Activated gamma-delta T cell (primary cell): ENCODE measurements at places on chromosomes 6 and 20.

GRCh38 chr6:77341058-77341986 lies 122.0 kb downstream of the HTR1B start:
- no peak for DNase-seq

- DNase-seq, result no peak
Measured at GRCh38 chr6:18390476-18390875, 3.3 kb downstream of the RNF144B start.

GRCh38 chr6:40440053-40440452 lies 147.1 kb downstream of the LRFN2 start:
- DNase-seq, result no peak

- DNase-seq, result no peak
Measured at GRCh38 chr20:34754611-34755010, 50.5 kb downstream of the TP53INP2 start.

- DNase-seq, result no peak
Measured at GRCh38 chr20:19928328-19929011, 88.7 kb upstream of the NAA20 start.

- no peak for DNase-seq
Measured at GRCh38 chr20:555976-556385, 12.4 kb upstream of the CSNK2A1 start.

GRCh38 chr6:30963641-30964040 lies 19.9 kb upstream of the MUC21 start:
- DNase-seq, result no peak

- DNase-seq, result no peak
Measured at GRCh38 chr20:47231382-47232039, 125.0 kb downstream of the ZMYND8 start.

DNA sequence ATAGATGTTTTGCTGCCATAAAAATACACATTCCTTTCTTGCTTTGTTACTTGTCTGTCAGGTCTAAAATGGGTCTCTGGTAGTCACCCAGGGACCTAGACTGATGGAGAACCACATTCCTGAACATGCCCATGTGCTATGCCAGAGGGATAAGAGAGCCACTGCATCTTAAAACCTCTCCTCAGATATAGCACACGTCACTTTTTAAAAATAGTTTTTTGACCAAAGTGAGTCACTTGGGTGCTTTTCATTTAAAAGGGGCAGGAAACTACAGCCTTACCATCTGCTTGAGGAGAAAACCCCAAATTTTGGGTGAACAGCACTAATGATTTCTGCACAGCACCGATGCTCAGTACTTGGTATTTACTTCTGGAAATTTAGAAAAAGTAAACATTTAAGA lies 197.8 kb downstream of the OGFRL1 start:
- no peak for DNase-seq

DNA sequence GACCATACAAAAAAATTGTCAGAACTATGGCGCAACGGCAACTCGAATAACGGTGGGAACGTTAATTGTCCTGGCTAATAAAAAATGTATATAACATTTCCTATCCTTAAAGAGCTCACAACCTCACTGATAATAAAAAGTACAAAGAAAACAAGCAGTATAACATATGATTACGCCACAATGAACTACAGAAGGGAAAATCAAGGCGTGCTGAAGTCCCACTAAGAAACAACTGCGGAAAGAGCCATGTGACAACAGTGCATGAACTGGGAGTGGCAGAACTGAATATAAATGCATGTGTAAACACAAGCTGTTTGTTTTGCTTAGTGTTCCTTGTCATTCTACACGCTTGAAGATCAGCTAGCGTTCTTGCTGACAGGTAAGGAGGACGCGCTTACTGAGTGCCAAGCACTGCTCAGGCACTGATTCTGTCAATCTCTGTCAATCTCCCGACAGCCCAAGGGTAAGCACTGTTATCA lies 466 bp upstream of the PSMB1 start:
- DNase-seq, result no peak

DNA sequence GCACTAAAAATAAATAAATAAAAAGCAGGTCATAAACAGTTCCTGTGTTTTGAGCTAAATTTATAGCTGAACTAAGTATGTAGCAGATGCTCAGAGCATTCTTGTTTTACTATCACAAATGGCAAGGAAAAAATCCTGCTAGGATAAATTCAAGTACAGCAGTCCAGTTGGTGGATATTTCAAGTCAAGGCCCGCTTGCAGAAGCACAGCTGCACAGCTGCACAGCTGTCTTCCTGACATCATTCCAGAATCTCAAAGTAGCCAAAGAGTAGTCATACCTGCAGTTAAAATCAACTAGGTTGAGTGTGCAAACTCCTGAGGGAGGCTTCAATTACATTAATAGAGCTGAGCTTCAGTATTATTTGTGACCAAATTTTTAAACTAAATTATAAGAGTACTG lies 297.7 kb upstream of the MANEA start:
- DNase-seq, result no peak

DNA sequence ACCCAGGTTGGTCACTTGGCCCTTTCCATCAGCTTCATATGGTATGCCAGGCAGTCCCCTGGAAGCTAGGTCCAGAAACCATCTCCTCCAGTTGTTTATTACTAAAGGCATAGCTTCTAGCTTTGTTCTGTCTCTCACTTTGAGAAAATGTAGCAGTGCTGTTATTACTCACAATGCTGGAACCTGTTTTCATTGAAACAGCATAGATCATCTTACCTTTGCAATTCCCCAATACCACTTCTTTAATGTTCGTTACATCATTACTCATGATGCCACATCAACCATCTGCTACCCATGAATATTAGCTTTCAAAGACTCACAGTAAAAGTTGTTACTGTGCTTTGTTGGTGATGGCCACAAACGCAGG lies 88.3 kb downstream of the ADAT2 start:
- DNase-seq, result no peak

- DNase-seq, result no peak
Measured at GRCh38 chr6:46815130-46815529, 21.9 kb downstream of the MEP1A start.

DNA sequence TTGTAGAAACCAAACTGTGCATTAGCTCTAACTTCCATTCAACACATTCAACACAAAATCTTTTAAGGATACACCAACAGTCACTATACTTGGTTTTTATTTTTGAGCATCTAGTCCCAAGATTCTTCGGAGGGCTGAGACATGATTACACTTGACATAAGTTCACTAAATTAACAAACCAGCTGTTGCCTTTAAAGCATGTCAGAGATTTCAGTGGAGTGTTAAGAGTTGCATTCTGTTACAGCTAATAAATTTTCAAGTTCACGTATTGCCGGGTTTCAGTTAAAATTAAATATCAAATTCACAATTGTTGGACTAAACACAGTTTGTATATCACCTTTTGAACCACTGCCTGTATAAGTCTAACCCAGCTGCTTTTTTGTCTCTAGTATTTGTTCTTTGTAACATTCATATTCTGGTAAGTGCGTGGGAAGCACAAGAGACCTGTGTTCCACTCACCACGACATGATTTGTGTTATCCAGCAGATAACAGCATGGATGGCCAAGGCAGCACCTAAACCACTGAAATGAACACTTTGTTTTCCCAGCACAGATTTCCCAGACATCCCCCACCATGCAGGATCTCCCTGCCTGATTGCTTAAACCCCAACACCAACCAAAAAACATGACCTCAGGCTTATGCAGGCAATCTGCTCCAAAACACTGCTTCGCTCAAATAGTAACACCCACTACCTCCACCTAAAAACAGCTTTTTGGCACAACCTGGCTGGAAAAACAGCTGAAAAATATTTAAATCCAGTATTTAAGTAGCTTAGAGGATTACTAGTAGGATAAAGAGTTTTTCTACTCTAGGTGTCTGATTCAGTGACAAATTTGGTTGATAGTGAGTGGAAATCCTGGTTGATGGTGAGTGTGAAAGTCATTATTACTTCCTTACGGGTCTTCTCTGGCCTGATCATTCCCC lies 286.5 kb upstream of the NT5E start:
- DNase-seq, result no peak

- DNase-seq, result no peak
Measured at GRCh38 chr20:46286382-46286781, 21.9 kb downstream of the CDH22 start.

GRCh38 chr20:914727-915498 lies 1.2 kb downstream of the ANGPT4 start:
- DNase-seq, result no peak

- DNase-seq, result no peak
Measured at GRCh38 chr6:134061440-134061839, 9.0 kb upstream of the SLC2A12 start.

DNA sequence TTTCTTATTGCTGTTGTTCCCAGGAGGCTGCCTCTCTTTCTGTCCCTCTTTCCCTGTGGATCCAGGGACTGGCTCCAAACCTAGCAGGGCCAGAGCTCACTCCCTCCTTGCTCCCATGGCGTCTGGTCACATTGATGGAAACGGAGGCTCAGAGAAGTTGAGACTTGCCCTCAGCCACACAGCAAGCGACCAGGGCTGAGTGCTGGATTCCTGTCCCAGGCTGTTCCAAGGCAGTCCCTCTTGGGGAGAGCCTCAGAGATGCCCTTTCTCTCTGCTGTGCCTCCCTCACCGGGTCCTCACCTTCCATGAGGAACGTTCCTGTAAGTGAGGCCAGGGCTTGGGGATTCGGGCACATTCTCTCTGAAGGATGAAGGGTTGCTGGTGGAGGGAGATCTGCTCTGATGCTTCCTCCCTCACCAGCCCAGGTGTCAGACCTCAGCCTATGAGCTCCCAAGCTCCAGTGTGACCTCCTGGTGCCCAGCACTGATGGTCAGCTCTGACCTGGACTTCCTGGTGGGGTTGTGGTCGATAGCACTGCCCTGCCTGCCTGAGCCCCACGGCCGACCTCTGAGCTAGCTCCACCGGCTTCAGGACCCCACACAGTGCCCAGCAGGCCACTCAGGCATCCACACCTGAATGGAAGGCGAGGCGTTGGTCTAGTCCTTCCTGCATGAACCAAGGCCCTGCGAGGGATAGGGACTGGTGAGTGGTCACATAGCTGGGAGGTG lies 26.8 kb downstream of the SUN5 start:
- no peak for DNase-seq

- DNase-seq, result no peak
Measured at GRCh38 chr6:73710470-73710869, 14.5 kb downstream of the CD109 start.

GRCh38 chr6:123940551-123940950 lies 136.9 kb downstream of the NKAIN2 start:
- no peak for DNase-seq

- no peak for DNase-seq
Measured at GRCh38 chr6:7671581-7671980, 54.3 kb upstream of the BMP6 start.

DNA sequence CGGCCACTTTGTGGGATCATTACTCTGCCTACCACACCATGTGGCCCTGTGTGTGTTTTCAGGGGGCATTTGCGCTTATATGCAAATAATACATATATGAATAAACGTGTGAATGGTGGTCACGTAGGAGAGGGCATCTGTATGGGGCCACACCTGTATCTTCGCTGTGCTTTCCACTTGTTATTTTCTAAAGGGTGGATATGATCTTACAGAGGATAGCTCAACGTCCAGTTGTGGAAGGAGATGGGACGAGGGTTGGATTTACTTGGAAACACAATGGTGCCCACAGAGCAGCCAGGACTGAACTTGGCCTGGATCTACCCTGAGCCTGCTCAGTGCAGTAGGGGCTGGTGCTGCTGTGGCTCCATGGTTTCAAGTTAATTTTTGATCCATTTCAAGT lies 93.3 kb downstream of the YTHDF1 start:
- DNase-seq, result no peak

GRCh38 chr6:82554666-82555065 lies 191.0 kb downstream of the TPBG start:
- no peak for DNase-seq

GRCh38 chr20:17722493-17723300 lies 22.9 kb downstream of the BANF2 start:
- no peak for DNase-seq

- DNase-seq, result no peak
Measured at GRCh38 chr6:75460681-75461080, 32.9 kb downstream of the FILIP1 start.

DNA sequence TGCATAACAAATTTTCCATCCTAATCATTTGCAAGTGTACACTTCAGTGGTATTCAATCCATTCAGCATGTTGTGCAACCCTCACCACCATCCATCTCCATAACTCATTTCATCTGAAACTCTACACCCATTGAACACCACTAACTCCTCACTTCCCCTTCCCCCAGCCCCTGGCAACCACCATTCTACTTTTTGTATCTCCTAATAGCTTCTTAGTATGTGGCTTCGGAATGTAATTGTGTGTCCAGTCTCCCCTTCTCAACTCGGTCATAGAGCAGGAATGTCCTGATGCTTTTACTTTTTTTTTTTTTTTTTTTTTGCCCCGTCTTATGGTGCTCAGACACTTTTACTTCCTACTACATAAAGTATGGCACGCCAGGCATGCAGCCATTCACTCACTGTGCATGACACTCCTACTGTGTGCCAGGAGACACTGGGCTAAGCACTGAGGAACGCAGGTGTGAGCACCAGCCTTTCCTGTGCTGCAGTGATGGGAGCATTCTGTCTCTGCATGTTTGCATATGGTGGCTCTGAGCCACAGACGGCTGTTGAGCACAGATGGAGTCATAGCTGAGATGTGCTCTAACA lies 15.3 kb downstream of the HCK start:
- no peak for DNase-seq

- no peak for DNase-seq
Measured at GRCh38 chr6:55826941-55827340, 48.4 kb downstream of the BMP5 start.

DNA sequence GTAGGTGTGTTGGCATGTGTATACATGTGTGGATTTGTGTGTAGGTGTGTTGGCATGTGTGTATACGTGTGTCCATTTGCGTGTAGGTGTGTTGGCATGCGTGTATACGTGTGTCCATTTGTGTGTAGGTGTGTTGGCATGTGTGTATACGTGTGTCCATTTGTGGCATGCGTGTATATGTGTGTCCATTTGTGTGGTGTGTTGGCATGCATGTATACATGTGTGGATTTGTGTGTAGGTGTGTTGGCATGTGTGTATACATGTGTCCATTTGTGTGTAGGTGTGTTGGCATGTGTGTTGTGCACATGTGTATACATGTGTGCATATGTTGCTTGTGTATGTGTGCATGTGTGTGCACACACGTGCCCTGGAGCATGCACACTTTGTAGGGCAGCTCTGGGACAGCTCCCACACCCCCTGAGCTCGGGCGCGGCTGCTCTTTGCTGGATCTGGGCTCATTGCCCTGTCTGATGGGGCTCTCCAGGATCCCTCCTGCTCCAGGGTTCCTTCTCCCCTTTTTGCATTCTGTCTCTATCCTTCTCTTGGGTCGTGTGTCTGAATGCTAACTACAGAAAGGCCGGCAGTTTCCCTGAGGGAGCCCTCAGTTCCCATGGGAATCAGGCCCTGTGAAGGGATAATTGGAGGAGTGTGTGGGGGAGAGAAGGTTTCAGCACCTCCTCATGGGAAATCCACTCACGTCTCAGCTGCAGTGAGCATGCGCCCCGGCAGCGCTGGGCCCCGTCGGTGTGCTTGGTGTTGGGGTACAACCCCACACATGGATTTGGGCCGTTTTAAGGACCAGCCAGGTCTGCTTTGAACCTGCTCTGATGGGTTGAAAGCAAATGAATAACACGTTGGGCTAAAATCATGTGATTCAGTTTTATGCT lies 102.0 kb downstream of the ERMARD start:
- no peak for DNase-seq

- DNase-seq, result no peak
Measured at GRCh38 chr6:21527731-21528130, 65.8 kb upstream of the SOX4 start.

- DNase-seq, result no peak
Measured at GRCh38 chr6:108902382-108902792, 54.2 kb downstream of the ARMC2 start.

- no peak for DNase-seq
Measured at GRCh38 chr6:87798393-87799278, 96.6 kb upstream of the AKIRIN2 start.

GRCh38 chr6:52301326-52301725 lies 16.8 kb upstream of the MCM3 start:
- DNase-seq, result no peak
